ENCODE measurements at places on chromosomes 4 and X.

- DNase-seq, result no peak
Measured at GRCh38 chr4:146846882-146847281, 98.8 kb downstream of the TTC29 start.

DNA sequence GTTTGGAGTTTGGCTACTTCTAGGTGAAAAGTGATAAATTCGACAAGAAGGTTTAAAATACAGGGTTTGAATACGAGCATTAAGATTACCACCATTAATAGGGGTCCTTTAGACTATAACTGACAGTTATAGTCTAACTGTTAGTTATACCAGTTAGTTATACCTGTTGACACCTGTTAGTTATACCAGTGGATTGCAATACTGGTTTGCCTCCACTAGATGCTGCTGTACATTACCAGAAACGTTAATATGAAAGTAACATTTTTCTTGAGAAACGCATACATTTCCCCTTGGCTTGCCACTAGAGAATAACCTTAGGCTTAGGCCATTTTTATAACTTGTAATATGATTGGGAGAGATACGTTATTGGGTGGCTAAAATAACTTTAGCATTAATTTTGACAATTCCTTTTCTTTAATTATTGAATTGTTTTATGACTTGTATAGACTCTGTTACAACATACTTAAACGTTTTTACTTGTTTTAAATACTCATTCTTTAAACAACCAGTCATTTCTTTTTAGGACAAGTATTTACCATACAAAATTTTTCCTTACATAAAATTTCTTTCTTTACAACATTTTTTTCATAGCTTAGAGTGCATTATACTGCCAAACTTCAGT is 911.2 kb downstream of the FSTL5 start:
- DNase-seq, result no peak

DNA sequence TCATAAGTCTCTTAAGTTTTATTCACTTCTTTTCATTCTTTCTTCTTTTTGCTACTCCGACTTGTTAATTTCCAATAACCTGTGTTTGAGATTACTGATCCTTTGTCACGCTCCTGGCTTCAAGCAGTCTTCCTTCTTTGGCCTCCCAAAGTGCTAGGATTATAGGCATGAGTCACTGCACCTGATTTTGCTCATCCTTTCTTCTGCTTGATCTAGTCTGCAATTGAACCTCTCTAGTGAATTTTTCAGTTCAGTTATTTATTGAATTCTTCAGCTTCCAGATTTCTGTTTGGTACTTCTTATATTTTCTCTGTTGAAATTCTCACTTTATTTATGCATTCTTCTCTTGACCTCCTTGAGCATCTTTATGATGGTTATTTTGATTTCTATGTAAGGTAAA is 38.6 kb upstream of the SYTL5 start:
- DNase-seq, result no peak

DNA sequence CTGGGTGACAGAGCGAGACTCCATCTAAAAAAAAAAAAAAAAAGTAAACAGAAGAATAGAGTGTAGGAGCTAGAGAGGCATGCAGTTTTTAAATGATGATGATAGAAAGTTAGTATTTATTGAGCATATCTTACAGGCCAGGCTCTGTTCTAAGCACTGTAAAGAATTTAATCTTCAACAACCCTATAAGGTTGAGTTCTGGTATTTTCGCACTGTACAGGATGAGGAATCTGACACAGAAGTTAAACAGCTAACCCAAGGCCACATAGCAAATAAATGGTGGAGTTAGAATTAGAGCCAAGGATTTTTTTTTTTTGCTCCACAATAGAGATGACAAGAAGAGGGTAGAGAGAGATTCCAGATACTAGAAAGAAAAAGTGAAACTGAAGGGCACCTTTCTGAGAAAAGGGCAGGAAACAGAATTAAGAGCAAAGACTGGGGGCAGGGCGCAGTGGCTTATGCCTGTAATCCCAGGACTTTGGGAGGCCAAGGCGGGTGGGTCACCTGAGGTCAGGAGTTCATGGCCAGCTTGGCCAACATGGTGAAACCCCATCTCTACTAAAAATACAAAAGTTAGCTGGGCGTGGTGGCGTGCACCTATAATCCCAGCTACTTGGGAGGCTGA is 56.1 kb downstream of the KLHL5 start:
- DNase-seq, result no peak

DNA sequence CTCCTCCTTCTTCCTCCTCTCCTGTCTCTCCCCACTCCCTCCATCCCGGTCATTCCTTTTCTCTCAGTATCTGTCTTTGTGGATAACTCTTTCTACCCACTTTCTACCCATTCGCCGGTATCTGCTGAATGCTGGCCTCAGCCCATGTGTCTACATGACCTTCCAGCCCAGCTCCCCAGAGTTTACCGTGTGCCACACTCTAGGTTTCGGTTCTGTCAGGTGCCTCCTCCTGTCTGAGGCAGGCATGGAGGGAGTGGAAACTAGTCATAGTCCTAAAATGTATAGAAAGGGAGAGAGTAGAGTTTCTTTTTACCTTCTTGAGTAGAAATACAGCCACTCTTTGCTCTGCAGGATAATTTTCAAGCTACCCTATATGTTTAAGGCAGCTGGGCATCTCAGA is 33.5 kb upstream of the SCRG1 start:
- no peak for DNase-seq

DNA sequence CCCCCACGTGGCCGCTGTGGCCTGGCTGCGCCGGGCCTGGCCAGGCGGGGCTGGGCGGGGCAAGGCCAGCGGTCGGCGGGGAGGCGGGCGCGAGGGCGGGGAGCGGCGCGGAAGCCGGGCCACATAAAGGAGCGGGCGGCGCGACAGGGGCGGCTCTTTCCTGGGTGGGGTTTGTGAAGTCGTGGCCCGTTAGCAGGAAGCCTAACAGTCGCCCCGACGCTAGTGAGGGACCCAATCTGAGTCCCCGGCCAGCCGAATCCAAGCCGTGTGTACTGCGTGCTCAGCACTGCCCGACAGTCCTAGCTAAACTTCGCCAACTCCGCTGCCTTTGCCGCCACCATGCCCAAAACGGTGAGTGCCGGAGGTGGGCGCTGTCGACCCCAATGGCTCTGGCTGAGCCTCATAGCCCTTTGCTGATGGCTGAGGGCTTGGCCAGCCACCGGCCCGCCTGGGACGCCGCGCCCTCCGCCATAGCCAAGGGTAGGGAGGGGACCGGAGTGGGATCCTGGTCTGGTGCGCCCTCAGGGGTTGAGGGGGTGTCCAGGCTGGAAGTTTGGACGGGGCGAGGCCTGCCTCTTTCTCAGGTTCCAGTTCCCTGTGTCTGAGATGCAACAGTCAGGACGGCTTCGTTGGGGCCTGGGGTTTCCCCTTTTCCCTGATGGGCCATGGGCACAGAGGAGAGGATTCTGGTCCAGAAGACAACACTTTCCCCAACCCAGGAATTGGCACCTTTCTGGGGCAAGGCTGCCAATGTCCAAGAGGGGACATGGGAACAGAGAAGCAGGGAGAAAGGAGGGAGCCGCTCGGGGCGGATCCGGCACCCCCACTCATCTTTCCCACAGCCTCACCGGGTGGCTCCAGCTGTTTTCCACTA is at the start of gene MSN:
Gene MSN, plus strand, starts transcription at position 152 of the 874 bp plus-strand sequence. Its CDS starts 188 bp downstream, at position 340.
- peak; percentile 21 for DNase-seq

DNA sequence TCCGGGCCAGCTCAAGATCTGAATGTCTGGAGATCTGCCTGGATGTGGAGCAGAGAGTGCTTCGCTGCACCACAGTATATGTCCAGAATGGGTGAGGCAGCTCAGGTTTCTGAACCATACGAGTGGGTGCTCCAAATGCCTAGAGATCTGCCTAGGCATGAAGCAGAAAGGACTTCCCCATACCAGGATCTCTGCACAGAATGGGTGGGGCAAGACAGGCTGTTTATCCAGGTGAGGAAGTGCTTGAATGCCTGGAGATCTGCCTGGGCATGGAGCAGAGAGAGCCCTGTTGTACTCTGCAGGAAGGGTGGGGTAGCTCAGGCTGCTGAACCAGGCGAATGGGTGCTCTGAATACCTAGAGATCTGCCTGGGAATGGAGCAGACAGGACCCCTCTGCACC is 45.4 kb upstream of the MAGEC2 start:
- DNase-seq, result no peak

GRCh38 chrX:47991263-47992094 is 12.3 kb downstream of the ZNF182 start:
- DNase-seq, result no peak

DNA sequence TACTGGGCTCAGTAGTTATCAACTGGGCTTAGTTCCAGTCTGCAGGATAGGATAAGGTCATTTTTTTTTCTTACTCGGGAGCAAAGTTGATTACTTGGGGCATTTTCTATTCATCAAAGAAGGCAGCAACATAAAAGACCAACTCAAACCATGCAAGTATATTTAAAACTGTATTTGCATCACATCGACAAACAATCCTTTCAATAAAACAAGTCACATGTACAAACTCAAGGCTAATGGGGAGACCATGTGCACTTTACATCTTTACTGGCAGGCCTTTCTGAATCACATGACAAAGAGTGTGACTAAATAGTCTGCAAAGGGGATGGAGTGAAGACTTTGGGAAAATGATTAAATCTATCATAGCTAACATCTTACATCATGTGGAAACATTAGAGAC is 610.4 kb upstream of the BOD1L1 start:
- no peak for DNase-seq

DNA sequence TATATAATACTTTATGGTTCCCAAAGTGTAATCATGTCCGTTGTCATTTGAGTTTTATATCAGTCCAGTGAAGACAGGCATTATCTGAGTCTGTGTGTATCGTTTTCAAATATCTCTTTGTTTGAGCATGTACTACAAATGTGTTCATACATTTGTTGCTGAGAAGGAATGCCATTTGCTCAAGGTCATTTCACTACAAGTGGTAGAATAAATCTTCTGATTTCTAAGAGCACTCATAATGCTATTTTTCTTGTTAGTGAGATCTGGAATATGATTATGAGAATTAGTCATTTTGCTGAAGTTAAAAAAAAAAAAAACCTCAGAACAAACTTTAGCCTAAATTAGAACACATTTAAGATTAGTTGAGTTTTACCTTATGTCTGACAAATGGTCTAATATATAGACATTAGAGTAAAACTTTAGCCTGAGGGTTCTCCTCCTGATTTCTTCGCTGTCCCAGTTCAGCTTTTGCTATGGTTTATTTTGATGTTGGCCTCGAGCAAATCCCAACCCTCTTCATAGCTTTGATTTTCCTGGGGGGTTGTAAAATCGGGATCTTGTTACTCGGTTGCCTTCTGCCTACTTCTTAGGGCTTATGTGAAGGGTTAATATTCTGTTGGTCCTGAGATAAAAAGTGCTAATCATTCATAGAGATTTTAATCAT is 87.1 kb downstream of the TMEM131L start:
- no peak for DNase-seq

- DNase-seq, result no peak
Measured at GRCh38 chr4:112214390-112215264, 17.0 kb upstream of the AP1AR start.

DNA sequence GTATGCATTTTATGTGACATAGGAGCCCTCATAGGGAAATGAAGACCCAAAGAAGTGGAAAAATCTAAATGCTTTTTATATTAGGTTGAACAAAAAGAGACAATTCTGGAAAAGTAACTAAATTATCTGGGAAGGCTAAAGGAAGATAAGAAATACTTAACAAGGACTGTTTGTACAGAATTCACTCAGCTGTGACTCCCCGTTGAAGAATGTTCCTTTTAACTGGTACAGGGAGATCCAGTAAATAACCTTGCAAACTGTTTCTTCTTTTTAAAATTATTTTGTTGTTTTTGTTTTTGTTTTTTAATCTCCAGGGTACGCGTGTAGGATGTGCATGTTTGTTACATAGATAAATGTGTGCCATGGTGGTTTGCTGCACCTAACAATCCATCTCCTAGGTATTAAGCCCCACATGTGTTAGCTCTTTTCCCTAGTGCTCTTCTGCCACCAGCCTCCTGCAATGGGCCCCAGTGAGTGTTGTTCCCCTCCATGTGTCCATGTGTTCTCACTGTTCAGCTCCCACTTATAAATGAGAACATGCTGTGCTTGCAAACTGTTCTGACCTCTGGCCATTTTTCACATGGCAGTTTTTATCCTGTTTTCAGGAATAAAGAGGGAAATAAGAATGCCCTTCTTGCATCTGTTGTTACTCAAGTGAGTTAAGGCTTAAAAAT is 81.7 kb downstream of the PWWP3B start:
- no peak for DNase-seq

- no peak for DNase-seq
Measured at GRCh38 chr4:3747581-3747904, 18.6 kb upstream of the ADRA2C start.

DNA sequence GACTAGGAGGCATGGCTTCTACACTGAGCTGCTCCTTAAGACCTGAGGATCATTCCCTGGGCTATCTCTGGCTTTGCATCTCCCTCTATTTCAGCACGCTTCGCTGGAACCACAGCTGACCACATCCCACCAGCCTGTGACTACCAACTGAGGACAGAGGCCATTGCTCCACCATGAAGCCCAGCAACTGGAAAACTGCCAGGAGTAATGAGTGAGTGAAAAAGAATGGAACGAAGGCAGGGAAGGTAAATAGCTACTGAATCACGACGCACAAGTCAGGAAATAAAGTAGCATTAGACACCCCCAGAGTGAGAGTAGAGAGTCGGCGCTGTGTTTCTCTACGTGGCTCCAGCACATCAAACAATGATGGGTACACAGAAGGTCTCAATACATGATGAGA is 314.7 kb downstream of the LDB2 start:
- DNase-seq, result no peak

- DNase-seq, result peak; percentile 60
Measured at GRCh38 chr4:20395160-20395773, 143.6 kb downstream of the SLIT2 start.

All from putamen (tissue), 1 donor.